ENCODE measurements at places on chromosomes 2 and 18.

DNA sequence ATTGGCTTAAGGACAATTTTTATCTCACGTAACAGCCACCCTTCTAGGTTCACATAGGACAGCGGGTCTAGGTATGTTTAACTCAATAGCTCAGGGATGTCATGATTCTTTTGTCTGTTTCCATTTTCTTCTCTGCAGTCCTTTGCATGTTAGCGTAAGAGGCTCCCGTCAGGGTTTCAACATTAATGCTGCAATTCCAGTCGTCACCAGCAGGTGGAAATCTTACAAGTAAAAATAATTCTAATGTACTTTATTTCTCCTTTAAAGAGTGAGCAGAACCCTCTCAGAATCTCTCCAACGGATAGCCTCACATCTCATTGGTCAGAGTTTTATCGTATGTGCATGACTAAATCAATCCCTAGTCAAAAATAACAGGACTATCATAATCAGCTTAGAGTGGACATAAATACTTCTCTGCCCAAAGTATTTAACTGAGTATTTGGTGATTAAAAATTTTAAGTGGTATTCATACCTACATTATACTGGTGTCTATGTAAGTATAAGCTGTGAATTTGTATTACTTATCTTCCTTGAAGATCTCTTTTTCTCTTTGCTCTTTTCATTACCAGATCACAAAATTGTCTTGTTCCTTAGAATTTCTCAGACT lies 487.2 kb upstream of the GCFC2 start:
- peak; percentile 25 for DNase-seq

- no peak for DNase-seq
Observed at GRCh38 chr2:63822478-63822877, 19.2 kb upstream of the UGP2 start.

GRCh38 chr18:61982475-61982874 lies 89.7 kb upstream of the RNF152 start:
- no peak for DNase-seq

DNA sequence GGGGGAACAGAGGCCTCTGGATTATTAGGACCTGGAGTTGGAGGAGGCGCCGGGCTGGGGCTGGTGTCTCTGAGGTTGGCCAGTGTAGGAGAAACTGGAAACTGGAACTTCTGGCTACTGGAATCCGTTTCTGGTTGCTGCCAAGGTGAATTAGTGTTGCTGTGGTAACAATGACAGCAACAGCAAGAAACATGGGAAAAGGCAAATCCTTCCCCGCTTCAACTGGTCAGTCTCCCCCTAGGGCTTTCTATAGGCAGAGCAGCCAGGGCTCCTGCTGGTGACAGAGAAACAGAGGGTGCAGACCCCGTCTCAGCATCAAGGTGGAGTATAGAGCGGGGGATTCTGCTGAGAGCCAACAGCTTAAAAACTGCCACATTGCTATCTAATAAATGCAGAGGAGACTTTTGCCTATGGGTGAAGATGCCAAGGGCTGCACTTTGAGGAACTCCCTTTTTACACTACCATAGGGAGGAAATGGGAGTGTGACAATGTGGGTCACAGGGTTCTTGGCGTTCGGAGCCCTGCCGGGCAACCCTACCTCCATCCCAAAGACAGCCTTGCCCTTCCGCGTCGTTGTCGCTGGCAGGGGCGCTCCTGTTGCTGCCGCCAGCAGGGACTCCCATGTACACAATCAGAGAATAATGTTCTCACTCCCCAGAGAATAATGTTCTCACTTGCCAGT lies 81.4 kb upstream of the CABLES1 start:
- peak; percentile 13 for DNase-seq

- no peak for DNase-seq
Observed at GRCh38 chr18:48022021-48022420, 91.6 kb upstream of the SMAD2 start.

DNA sequence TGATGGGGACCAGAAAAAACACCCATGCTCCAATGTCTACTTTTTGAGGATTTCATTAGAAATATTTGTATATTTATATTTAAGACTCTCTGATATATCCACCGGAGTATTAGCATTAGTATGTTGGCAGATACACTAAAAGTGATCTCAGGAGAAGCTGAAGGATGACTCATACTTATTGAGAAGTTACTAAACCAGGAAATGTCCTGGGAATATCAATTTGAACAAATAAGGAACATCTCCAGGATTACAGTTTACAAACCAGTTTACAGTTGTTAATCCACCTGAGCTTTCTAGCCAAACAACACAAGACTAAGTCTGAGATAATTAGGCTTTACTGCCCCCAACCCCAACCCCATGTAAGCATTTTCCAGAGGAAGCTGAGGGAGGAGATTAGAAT lies 16.1 kb upstream of the DPP4 start:
- no peak for DNase-seq

- no peak for DNase-seq
Observed at GRCh38 chr2:178379162-178380004, 71.6 kb downstream of the PRKRA start.

- DNase-seq: no peak
Observed at GRCh38 chr2:10537522-10538199, 89.5 kb upstream of the ODC1 start.

- DNase-seq: no peak
Observed at GRCh38 chr2:118309257-118309945, 221.1 kb downstream of the INSIG2 start.

GRCh38 chr2:30766666-30767065 lies 40.6 kb downstream of the CAPN13 start:
- no peak for DNase-seq

DNA sequence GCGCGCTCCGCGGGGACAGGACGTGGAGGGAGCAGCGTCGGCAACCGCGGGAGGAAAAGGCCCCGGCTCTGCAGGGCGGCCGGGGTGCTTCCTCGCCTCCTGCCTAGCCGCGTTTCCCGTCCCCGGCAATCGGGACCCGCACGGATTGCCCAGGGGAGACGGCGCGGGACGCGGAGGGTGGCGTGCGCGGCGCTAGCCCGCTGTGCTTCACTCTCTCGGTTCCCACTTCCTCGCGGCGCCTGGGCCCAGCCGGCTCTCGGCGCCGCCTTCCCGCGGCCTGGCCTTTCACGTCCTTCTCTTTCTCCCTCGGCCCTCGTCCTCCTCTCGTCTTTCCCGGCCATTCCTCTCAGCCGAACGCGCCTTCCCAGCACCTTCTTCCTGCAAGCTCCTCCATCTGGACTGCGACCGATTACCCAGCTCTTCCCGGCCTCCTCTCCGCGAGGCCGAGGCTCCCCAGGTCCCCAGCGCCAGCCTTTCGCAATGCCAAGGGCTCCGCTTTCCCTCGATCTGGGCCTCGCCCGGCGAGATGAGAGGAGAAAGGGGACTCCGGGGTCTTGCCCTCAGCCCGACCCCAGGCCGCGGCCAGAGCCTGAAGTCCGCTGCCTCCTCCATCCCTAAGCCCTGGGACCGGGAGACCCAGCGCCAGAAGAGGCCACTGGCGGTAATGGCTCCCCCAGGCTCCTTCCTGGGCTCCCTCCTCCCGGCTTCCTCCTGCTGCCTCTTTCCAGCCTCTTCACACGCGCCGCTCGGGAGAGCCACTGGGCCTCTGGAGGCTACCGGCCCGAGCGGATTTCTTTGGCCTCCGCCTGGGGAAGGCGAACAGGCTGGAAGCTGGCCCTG lies 34.3 kb upstream of the ATP6V1B1 start:
- DNase-seq: no peak

- DNase-seq: no peak
Observed at GRCh38 chr2:128818704-128819491, 500.2 kb upstream of the HS6ST1 start.

DNA sequence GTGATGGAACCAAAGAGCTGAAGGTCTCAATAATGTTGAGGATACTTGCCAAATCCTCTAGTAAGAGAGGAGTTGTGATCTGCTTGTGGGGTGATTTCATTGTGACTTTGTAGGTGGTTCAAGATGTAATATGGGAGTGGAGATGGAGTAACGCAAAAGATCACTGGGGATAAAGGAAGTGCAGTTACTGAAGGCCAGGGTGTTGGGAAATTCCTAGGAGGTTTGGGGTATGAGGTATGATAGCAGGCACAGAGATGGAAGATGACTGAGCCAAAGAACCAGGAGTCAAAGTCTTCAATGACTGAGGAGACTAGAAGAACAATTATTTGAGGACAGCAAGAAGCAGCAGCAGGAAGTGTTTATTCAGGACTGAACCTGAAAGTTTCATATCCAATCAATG lies 222.6 kb downstream of the NCKAP5 start:
- no peak for DNase-seq

DNA sequence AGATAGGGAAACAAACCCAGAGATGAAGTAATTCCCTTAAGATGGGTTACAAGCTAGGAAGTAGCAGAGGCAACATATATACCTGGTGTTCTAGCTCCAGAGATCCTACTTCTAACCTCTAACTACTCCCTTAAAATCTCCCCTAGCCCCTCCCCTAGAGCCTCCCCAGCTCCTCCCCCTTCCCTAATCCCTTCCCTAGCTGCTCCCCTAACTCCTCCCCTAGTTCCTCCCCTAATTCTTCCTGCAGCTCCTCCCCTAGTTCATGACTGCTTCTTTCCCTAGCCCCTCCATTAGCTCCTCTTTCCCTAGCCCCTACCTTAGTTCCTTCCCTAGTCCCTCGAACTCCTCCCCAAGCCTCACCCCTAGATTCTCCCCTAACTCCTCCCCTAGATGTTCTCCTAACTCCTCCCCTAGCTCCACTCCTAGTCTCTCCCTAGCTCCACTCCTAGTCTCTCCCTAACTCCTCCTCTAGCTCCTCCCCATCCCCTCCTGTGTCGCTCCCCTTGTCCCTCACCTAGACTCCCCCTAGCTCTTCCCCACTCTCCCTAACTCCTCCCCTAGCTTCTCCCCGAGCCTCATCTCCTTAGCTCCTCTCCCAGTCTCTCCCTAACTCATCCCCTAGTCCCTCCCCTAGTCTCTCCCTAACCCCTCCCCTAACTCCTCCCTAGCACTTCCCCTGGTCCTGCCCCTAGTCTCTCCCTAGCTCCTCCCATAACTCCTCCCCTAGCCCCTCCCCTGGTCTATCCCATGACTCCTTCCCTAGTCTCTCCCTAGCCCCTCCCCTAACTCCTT lies 108.9 kb downstream of the CD226 start:
- DNase-seq: peak; percentile 15

GRCh38 chr2:101751276-101751815 lies 53.8 kb downstream of the MAP4K4 start:
- DNase-seq: no peak

DNA sequence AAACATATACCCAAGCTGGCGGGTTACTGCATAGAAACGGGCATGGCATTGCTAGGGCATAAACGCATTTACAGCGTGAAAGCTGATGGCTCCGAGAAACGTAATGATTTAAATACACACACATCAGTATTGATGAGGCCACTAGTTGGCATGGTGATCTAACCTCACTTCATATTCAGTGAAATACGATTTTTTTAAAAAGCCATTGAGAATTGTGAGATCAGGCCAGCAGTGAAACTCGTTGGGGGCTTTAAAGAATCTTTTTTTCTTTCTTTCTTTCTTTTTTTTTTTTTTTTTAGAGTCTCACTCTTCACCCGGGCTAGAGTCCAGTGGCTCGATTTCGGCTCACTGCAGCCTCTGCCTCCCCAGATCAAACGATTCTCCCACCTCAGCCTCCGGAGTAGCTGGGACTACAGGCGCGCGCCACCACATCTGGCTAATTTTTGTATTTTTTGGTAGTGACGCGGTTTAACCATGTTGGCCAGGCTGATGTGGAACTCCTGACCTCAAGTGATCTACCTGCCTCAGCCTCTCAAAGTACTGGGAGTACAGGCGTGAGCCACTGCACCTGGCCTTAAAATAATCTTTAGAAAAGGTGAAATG lies 2.4 kb upstream of the SMAD7 start:
- no peak for DNase-seq

- no peak for DNase-seq
Observed at GRCh38 chr2:120438301-120439066, 92.5 kb downstream of the INHBB start.

DNA sequence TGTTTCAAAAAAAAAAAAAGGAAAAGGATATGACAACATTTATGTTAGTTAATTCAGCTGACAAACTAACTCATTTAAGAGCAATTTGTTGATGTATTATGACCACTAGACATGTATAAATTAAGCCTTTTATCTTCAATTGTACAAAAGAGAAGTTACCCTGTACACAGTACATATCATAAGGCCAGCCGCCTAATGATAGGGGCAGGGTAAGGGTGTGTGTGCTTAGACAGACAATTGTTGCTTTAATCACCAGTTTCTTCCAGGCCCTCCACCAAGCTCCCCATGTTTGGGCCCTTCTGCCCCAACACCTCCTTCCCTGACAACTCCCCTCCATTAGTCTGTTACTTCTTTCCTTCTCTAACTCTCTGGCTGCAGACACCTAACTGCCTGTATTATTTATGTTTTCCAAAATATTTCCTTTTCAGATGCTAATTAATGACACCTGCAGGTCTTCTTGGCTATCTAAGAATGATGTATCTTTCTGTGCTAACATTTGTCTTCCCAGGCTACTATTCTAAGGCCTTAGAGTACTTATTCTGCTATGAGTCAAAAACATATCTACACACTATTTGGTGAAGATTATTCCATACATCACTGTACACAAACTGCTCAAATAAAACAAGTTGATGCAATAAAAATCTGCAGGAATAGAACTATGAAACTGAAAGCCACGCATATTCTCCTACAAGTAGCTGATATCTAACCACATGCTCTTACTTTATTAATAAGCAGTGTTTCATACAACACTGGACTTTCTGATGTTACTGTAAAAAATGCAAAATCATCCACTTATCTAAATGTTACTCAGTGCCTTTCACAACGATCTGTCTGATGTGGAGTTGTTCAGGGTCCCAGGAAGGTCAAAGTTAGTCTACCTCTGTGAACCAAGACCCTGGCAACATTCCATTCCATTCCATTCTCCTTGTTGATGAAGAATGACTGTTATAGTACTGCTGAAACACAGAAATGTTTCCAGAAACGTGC lies 26.4 kb downstream of the TMEM131 start:
- DNase-seq: no peak

- no peak for DNase-seq
Observed at GRCh38 chr18:27483276-27483675, 298.2 kb upstream of the CHST9 start.

GRCh38 chr18:47254341-47254939 lies 3.0 kb upstream of the SKOR2 start:
- no peak for DNase-seq

- DNase-seq: no peak
Observed at GRCh38 chr2:72603481-72603880, 222.4 kb downstream of the EXOC6B start.

- DNase-seq: no peak
Observed at GRCh38 chr2:180038997-180039396, 31.9 kb upstream of the CWC22 start.

DNA sequence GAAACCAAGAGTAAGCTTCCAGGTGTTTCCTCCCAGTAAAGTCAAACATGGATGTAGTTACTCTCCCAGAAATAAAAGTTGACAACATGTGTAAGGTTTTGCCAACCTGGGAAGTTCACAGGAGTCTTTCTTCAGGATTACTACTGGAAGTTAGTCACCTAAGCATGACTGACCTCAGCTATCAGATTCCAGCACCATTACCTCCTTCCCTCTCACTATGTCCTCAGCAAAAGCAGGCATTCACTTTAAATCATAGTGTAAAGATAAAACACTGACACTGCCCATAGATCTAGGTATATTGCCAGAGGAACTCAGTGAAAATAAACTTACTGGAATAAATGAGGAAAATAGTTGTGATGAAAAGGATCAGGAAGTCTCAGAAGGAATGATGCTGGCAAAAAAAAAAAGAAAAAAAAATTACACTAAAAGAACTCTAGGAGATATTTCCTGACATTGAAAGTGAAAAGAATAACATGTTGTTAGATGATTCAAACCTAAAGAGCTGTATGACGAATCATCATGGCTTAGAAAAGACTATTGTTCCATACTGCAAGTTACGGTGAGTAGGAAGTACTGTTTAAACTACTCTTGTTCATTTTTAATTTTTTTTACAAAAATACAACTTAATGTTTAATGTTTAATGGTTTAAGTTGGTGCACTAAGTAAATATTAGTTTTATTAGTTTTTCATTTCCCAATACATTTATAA lies 484.5 kb upstream of the ZNF804A start:
- no peak for DNase-seq
